ENCODE measurements at places on chromosomes 2 and 18.

- DNase-seq = no peak
These were observed 310.5 kb downstream of the PTPRM start for GRCh38 chr18:7877609-7878008.

DNA sequence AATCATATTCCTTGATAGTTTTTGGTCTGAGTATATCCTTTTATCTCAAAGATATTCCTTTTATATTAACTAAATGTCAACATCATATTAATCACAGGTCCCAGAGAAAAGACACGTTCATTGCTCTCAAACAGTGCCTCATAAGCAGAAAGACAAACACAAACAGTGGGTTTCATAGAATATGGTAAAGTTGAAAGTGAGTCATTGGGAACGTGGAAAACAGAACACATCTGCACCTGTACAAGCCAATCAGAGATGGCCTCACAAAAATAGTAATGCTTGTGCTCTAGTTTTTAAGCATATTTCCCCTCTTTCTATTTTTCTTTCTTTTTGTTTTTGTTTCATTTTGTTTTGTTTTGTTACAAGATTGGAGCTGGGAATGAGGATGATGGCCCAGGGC is 328.4 kb upstream of the MAP2 start:
- DNase-seq = no peak

GRCh38 chr2:113711851-113712250 is 44.6 kb downstream of the SLC35F5 start:
- DNase-seq = no peak

DNA sequence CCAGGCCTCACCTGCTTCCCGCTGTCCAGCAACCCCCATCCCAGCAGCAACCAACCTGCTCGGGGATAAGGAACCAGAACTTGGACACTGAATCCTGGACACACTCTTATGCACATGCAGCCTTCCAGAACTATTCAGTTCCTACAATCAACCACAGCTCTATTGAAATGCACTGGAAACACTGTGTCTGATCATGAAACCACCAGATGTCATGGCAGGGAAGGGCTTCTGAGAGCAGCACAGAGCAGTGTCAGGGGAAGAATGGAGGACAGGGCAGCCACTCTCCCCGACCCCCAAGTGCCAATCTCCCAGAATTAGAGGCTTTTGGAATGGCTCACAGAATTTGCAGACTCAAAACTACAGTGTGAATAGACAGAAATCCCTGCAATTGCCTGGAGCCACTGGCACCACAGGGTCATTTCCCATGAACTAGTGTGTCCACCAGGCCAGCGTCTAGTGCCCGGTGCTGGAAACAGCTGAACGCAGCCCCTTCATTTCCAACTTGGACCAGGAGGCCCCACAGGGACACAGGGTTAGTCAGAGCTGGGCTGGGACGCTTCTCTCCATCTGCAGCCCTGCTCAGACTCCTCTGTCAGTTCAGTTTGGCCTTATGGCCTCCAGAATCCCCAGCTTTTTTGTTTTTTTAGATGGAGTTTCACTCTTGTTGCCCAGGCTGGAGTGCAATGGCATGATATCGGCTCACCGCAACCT is 25.5 kb downstream of the MRPL35 start:
- DNase-seq = no peak

GRCh38 chr2:236607471-236608187 is 38.0 kb downstream of the ACKR3 start:
- no peak for DNase-seq

DNA sequence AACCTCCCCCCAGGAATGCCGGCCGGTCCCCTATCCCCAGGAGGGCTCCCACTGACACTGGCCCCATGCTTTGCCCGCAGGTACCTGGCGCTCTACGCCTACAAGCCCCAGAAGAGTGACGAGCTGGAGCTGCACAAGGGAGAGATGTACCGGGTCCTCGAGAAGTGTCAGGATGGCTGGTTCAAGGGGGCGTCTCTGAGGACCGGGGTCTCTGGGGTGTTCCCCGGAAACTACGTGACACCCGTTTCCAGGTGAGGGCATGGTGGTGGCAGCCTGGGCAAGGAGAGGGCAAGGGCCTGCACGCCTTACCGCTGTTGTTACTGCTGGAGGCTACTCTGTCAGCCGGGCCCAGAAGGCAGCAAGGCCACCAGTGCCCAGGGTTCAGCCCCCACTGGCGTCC is 181.3 kb downstream of the SEPTIN10 start:
- no peak for DNase-seq

DNA sequence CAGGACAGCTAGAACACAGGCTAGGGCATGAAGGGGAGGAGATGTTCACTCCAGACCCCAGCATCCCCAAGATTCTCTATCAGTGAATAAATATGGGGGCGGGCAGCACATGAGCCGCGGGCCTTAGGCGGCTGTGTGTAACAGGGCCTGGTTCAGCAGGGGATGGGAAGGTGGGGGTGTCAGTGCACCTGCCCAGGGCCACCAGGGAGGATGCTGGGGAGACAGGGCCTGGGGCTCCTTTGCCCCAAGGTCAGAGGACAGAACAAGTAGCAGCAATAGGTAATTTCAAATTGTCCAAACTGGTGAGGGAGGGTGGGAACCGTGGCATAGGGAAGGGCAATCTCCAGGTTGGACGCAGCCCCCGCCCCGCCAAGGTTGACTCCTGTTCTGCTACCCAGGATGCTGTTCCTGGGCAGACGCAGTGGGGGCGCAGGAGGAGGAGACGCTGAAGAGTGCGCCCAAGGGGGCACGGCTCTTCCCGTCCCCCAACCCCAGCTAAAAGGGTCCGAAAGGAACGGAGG is 16.2 kb downstream of the CYP26B1 start:
- DNase-seq = no peak

GRCh38 chr2:237876061-237876526 is 16.7 kb downstream of the RAMP1 start:
- no peak for DNase-seq

DNA sequence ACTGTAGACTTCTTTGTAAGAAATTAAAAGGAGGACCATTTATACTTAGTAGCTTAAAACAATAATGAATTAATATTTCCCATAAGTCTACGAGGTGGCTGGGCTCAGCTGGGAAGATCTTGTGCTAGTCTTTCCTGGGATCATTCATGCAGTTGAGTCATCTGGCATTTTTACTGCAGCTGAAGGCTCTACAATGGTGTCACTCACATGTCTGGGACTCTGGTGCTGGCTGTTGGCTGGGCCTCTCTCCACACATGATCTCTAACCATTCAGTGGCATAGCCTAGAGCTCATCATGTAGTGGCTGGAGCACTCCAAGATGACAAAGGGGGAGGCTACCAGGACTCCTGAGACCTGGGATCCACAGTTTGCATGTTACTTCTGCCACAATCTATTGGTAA is 35.5 kb downstream of the CLASP1 start:
- DNase-seq = no peak

DNA sequence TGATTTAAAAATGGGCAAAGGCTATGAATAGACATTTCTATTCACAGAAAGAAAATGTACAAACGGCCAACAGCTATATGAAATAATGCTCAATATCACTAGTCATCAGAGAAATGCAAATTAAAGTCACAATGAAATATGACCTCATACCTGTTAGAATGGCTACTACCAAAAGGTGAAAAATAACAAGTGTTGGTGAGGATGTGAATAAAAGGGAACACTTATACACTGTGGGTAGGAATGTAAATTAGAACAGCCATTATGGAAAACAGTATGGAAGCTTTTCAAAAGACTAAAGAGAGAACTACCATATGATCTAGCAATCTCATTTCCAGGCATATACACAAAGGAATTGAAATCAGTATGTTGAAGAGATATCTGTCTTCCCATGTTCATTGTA is 118.9 kb upstream of the SPOPL start:
- DNase-seq = no peak

GRCh38 chr2:32474381-32474780 is 117.6 kb downstream of the BIRC6 start:
- DNase-seq = no peak

- no peak for DNase-seq
These were observed 201.4 kb downstream of the AFF3 start for GRCh38 chr2:99940963-99941362.

DNA sequence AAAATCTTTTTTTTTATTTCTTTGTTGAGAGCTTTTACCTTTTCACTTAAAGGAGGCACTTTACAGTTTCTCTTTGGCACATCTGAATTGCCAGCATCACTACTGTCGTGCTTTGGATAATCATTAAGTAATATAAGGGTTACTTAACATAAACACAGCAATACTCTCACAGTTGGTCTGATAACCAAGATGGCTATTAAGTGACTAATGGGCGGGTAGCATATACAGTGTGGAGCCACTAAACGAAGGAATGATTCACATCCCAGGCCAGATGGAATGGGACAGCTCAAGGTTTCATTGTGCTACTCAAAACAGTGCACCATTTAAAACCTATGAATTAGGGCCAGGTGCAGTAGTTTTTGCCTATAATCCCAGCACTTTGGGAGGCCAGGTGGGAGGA is 28.1 kb downstream of the USP37 start:
- DNase-seq = no peak

DNA sequence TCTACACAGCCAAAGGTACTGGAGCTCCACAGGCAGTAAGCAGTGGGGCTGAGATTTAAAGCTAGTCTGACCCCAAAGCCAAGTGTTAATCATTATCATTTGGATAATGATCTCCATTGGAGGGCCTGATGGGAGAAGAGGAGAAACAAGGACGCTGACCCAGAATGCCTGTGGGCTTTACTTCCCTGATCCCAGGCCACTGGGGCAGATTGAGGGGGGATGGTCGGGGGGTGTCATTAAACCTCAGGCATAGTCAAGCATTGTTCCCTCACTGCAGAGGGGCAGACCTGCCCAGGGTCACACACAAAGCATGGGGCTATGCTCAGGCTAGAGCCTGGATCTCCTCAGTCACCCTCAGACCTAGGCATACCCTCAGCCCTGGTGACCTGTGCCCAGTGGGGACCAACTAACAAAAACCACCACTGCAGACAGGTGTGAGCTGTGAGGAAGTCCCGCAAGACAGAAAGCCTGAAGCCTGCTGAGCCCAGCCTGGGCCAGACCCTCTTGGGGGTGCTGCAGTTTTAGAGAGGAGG is 53.4 kb downstream of the SDC1 start:
- no peak for DNase-seq

GRCh38 chr2:10370390-10370789 is 67.7 kb downstream of the HPCAL1 start:
- no peak for DNase-seq

DNA sequence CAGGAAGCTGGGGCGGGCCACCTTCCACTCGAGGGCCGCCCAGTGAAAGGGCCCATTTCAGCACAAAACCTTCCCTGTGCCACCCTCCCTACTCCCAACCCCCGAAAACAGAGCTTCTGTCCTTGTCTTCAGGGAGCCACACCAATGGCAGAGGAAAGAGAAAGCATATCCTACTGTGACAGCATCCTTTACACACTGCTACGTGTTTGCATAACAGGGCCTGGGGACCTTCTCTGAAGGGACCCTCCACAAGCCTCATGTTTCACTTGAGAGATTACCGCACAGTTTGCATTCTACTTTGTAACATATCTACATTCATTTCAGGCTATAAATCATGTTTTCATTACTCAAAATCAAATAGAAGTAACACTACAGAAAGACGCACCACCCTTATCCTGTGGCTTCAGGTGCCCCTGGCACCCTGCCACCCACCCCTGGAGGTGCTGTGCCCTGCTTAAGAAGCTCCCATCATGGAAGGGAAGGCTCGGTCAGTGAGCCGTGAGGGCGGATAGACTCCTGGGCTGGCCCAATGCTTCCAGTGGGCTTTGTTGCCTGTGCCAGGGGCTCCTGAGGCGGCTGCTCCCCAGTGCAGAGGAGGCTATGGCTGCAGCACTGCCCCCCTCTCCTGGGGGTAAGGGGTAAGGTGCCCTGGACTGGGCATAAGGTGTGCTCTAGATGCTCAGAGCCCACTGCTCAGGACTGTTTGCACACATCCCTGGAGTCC is 52.0 kb downstream of the EIPR1 start:
- no peak for DNase-seq

GRCh38 chr2:25808006-25808383 is 70.3 kb downstream of the ASXL2 start:
- no peak for DNase-seq

- peak; percentile 26 for DNase-seq
These were observed 380.0 kb upstream of the ACVR2A start for GRCh38 chr2:147464737-147465357.

All from HAP-1 (cell line).